ENCODE measurements at places on chromosomes 2 and 18.

GRCh38 chr18:12068950-12069320 lies 24.7 kb upstream of the ANKRD62 start:
- DNase-seq = no peak

- DNase-seq = no peak
These were observed 51.9 kb downstream of the SLC14A2 start for GRCh38 chr18:45667056-45667736.

GRCh38 chr2:128166746-128167353 lies 75.8 kb downstream of the UGGT1 start:
- DNase-seq = no peak

DNA sequence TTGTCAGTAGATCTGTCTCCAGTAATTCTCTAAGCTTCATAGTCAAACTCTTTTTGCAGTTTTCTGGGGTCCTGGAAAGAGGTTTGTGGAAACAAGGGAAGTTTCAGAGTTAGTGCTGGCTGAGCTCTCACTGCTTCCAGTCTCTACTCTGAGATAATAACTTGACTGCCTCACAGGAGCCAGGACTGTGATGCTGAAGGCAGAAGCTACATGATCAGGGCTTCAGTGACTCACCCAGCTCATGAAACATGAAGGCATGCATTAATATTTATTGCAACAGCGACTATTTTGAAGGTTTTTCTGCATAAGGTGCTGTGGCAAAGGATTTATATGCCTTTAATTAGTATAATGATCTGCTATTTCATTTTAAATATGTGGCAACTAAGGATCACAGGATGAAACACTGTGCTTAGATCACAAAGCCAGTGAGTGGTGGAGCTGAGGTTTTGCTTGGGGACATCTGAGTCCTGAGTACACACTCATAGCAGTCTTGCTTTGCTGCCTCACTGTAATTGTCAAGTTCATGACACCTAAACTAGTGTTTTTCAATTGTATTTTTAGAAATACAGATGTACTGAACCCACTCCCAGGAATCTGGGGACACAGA lies 448.4 kb upstream of the GCFC2 start:
- no peak for DNase-seq

GRCh38 chr2:43305517-43305916 lies 79.1 kb upstream of the ZFP36L2 start:
- no peak for DNase-seq

- DNase-seq = no peak
These were observed at the start of gene RTKN for GRCh38 chr2:74441690-74442482. RTKN (minus strand) TSS chr2:74441937; CDS start chr2:74441816, 121 bp downstream.

DNA sequence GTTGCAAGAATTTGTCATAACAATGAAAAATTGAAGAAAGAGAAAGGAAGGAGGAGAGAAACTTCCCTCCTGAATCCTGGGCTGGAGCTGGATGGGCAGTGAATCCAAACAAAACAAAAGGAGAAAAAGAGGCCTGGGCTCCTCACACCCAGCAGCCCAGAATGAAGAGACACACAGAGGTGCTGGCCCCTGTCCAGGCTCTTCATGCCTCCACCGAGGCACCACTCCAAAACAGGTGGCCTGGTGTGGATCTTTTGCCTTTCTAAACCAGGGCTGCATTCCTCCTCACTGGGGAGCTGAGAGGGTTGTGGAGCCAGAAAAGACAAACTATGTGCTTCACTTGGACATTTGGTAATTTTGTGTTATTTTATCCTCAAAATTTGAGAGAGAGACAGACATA lies 76.0 kb downstream of the FAM124B start:
- no peak for DNase-seq

DNA sequence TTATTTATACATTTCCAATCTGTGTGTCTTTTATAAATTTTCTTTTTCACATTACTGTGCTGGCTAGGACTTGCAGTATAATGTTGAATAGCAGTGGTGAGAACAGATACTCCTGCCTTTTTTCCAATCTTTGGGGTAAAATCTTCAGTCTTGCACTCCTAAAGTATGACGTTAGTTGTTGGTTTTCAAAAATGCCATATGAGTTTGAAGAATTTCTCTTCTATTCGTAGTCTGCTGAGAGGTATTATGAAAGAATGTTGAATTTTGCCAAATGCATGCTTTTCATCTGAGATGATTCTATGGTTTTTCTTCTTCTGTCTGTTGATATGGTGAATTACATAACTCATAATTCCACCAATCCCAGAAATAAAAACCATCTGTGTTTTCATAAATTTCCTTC lies 335.3 kb upstream of the CHST9 start:
- no peak for DNase-seq

- no peak for DNase-seq
These were observed 141.6 kb downstream of the ZNF236 start for GRCh38 chr18:76963936-76964335.

DNA sequence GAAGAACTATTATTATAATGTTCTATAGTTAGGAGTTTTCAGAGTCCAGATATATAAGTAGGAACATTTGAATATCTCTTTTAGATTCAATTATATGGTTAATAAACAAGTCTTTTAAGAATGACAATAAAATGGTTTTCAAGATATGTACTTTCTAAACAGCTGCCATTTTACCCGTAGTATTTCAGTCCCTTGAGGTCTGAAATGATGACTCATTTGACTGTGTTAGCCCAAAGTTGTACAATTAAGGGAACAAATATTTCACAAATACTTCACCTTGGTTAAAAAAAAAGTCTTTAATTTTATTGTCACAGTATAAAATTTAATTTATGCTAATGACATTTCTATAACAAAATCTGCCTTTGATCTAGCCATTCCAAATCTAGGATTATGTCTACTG lies 91.6 kb upstream of the TANK start:
- DNase-seq = no peak

- no peak for DNase-seq
These were observed 43.1 kb upstream of the KLHL14 start for GRCh38 chr18:32815881-32816280.

- no peak for DNase-seq
These were observed 192.6 kb downstream of the IKZF2 start for GRCh38 chr2:212958757-212959295.

DNA sequence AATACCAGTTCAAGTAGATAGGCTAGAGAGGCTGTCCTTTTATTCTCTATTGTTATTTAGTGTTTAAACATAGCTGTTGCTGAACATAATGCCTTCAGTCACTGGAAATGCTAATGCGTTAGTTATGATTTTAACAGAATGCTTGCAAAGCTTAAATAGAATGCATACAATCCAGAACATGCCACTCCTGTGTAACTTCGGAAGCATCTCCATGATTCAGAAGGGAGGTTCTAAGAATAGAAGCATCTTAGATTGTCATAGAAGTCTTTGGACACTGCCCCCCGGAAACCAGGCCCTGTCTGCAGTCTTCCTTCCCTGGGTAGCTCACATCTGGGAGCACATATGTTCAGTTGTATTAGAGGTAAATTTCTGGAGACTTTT lies 73.2 kb downstream of the ZNF532 start:
- DNase-seq = no peak

- DNase-seq = no peak
These were observed at the start of gene PTH2R for GRCh38 chr2:208406474-208407451. PTH2R (plus strand) TSS chr2:208406792; CDS start chr2:208407044, 252 bp downstream.

GRCh38 chr2:12498286-12498685 lies 218.4 kb upstream of the TRIB2 start:
- DNase-seq = no peak

- no peak for DNase-seq
These were observed 140.5 kb upstream of the HNRNPA3 start for GRCh38 chr2:177072090-177072489.

DNA sequence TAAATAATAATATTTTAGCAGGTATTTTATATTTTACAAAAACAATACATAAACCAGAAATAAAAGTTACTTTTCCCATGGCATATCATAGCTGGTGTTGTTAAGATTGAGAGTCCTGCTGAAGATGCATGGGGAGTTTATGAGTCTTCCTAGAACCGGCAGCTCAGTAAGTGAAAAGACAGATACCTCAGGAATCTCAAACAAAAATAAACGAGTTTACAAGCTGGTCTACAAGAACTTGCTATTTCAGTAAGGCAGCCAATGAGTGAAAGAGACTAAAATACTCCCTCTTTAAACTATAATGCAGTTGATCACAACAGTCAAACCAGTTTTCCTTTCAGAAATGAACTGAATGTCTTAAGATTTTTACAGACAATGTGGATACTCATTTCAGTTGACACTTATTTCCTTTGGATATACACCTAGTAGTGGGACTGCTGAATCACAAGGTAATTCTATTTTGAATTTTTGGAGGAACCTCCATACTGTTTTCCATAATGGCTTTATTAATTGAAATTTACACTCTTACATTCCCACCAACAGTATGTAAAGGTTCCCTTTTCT lies 8.9 kb downstream of the GAREM1 start:
- no peak for DNase-seq

GRCh38 chr18:66317243-66318090 lies 286.4 kb downstream of the CDH19 start:
- DNase-seq = no peak

DNA sequence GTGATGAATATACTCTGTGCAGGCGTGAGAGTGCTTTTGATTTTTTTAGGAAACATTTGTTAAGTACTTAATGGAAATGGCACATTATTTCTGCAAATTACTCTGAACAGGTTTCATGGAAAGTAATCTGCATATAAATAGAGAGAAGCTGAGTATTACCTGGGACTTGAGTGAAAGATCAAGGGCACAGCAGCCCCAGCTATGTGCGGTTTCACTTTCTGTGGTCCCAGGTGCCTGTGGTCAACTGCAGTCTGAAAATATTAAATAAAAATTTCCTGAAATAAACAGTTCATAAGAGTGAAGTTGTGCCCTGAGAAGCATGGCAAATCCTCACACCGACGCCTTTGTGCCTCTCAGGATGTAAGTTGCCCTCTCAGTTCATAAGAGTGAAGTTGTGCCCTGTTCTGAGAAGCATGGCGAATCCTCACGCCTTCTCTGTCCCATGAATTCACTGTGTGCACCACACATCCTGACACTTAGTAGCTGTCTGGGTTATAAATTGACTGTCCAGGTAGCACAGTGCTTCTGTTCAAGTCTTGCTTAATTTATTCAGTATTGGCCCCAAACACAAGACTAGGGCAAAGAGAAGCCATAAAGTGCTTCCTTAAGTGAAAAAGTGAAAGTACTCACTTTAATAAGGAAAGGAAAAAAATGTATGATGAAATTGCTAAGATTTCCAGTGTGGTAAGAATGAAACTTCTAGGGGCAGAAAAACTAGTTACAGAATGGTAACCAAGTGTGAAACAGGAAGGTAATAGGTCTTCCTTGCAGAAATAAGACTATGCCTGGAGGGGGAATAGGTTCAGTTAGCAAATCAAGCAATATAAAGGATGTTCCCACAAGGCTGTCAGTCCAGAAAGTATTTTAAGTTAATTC lies 4.3 kb upstream of the SNTG2 start:
- no peak for DNase-seq

DNA sequence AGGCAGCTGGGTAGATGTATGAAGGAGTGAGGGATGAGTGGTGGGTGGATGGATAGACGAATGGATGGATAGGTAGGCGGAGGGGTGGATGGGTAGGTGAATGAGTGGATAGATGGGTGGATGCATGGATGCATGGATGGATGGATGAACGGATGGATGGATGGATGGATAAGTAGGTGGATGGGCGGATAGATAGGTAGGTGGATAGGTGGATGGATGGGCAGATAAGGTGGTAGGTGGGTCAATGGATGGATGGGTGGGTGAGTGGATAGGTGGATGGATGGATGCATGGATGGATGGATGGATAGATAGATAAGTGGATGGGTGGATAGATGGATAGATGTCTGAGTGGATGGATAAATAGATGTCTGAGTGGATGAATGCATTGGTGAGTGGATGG lies 30.1 kb downstream of the MLPH start:
- DNase-seq = no peak

DNA sequence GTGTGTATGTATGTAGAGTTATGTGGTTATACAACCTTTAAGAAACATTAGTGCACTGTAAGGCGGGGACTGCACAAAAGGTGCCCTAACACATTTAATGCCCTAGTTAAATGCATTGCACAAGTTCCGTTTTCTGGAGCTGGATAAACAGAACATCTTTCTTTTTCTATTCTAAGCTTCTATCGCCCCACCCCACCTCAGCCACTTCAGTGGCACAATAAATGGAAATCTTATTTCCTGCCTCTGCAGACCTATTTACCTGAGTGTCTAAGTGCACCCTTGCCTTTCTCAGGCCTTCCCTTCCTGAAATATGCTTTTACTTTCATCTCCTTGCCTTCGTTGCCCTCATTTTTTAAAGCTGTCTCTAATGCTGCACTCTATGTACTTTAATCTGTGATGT lies 123.5 kb downstream of the TANC1 start:
- no peak for DNase-seq

- no peak for DNase-seq
These were observed 503.6 kb upstream of the MYT1L start for GRCh38 chr2:2834516-2835254.

DNA sequence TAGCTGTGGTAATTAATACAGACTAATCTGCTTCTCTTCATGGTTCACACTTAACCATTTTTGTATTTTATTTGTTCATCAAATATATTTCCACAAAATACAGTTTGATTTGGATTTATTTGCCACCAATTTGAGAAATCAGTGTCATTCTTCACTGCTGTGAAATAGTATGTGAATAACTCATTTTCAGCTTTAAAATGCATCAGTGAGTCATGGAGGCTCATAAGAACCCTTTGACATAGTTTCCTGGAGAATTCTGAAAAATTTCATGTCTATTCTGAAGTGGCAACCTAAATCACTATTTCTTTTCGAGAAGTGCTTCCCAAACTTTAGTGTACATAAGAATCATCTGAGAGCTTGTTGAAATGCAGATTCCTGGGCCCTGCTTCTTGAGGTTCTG lies 1026.7 kb upstream of the ACVR2A start:
- no peak for DNase-seq

DNA sequence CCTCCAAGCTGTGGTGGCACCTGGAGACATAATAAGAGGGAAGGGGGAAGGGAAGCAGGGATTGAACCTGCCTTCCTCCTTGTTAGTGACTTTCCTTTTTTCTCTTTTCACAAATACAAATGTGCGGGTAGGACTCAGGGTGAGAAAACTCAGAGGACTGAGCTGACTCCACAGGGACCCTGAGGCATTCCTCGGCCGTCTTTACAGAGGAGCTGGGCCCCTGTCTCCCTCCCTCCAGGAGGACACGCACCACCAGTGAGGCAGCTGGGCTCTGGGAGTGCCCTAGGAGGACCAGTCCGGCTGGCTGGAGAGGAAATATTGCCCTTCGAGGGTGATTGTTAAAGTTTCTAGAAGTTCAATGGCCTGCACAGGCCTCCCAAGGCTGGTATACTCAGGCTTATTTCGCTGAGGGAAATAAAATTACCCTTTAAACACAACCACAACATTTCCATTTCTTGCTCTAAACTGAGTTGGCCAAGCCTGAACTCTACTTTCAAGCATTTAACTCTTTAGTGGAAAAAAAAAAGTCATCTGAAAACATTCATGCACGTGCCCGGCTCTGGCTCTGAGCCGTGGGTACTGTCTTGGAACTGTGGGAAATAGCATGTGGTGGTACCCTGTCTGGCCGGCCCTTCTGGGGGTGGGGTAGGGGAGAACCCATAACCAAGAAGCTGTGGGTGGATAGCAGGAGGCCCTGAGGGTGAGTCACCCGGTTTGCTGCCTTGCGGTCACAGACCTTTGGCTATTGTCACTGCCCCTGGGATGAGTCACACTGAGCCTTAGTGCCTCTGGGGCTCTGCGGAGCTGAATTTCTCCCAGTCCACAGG lies 116.0 kb downstream of the COPS8 start:
- DNase-seq = no peak

- DNase-seq = no peak
These were observed 62.3 kb downstream of the SPTBN1 start for GRCh38 chr2:54518430-54518829.
